ENCODE measurements at places on chromosomes 3 and 15.

GRCh38 chr15:85404918-85405866 lies 24.8 kb downstream of the AKAP13 start:
- DNase-seq, result peak; percentile 69

- DNase-seq, result no peak
These were observed 65.8 kb downstream of the SCN5A start for GRCh38 chr3:38583688-38584087.

- DNase-seq, result no peak
These were observed 571.9 kb downstream of the TAFA4 start for GRCh38 chr3:68360492-68360891.

GRCh38 chr15:95770196-95770595 lies 560.3 kb upstream of the NR2F2 start:
- peak; percentile 54 for DNase-seq

DNA sequence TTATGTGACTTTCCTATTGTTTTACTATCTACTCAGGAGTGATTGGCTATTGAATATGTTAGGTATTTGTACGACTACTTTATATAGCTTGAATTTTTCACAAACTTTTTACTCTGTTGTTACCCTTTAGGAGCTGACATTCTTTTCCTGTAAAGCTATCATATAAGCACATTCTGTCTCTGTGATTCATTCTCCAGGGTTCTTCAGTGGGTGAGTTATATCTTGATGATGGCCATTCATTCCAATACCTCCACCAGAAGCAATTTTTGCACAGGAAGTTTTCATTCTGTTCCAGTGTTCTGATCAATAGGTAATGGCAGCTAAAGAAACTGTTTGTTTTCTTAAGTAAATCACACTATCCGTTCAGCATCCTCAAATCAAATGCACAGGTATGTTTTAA lies 10.1 kb upstream of the CAPN3 start:
- DNase-seq, result peak; percentile 55

GRCh38 chr3:138842483-138843188 lies 7.9 kb upstream of the PIK3CB start:
- DNase-seq, result no peak

DNA sequence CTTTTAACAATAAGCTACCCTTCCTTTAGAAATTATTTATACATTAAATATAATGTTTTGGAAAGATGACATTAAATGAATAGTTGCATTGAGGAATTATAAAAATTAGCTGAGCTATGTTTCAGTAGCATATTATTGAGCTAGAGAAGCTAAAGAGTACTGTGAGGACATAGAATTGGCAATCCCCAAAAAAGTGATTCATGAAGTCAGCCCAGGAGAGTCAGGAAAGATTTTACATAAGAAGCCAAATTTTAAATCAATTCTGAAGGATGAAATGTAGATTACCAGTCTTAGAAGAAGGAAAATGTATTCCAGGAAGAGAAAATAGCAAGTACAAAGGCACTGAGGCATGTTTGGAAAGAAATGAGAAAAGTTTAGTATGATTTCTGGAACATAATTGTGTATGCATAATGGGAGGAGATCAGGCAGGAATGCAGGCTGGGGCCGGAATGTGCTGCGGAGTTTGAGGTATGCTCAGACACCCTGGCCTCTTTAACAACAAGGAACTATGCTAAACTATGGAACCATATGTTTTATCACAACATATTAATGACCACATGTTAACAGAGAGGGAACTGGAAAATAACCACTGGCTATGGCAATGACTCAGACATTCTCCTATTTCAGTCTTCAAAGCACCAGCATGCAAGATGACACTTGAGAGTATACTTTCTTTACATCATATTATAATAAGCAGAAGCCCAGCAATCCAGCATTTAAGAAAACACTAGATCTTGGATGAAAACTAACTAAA lies 103.3 kb upstream of the COL8A1 start:
- DNase-seq, result peak; percentile 81

GRCh38 chr3:41836360-41837134 lies 125.4 kb downstream of the ULK4 start:
- no peak for DNase-seq

- DNase-seq, result no peak
These were observed 62.9 kb upstream of the ZBTB38 start for GRCh38 chr3:141305436-141305835.

DNA sequence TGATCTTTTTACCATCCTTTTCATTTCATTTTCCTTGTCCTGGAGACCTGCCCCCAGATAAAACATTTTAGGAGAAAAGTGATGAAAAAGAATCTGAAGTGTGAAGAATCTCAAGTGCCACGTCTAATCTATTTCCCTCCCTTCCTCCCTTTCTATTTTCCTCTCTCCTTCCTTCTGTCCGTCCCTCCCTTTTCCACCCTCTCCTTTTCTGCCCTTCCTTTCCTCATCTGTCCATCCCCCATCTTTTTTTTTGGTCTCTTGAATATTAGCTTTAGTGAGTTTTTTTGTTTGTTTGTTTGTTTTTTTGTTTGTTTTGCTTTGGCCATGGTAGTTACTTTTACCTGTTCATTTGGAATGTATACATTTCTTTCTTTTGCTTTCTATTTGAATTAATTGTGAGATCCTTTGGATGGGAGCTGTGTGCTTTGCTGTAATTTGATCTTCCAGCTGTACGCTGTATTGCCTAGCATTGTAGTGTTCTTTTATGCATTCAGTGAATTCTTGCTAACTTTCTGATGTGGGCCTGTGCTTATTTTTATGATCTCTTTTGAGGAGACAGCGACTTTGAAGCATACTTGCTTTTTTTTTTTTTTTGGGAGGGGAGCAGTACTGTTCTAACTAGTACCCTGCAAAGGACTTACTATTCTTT lies 19.2 kb downstream of the CDIN1 start:
- DNase-seq, result no peak

GRCh38 chr3:192022412-192022811 lies 561.4 kb downstream of the PYDC2 start:
- DNase-seq, result peak; percentile 87

All from astrocyte (in vitro differentiated cells and primary cell).